Astrocyte of the cerebellum (primary cell): ENCODE measurements at places on chromosomes 13 and 19.

DNA sequence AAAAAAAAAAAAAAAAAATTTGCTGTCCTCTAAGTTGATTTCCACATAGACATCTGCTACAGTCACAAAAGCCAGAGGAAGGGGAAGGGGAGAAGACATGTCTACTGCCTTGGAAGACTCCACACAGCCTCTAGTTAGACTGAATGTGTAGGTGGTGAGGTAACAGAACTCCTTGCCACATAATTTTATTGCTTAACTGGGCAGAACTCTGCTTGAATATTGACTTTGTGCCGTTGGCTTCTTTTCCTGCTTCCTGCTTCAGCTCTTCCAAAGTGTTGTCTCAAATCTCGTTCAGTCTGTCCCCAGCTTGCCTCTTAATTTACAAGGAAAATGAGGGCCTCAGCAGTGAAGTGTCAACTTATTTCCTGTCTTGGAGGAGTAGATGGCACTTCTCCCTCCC lies 37.1 kb downstream of the ESD start:
- DNase-seq, result no peak

- DNase-seq, result no peak
Observed at GRCh38 chr13:87084192-87084591, 587.0 kb upstream of the SLITRK5 start.

GRCh38 chr19:28489776-28490175 lies 723.2 kb downstream of the UQCRFS1 start:
- no peak for DNase-seq

DNA sequence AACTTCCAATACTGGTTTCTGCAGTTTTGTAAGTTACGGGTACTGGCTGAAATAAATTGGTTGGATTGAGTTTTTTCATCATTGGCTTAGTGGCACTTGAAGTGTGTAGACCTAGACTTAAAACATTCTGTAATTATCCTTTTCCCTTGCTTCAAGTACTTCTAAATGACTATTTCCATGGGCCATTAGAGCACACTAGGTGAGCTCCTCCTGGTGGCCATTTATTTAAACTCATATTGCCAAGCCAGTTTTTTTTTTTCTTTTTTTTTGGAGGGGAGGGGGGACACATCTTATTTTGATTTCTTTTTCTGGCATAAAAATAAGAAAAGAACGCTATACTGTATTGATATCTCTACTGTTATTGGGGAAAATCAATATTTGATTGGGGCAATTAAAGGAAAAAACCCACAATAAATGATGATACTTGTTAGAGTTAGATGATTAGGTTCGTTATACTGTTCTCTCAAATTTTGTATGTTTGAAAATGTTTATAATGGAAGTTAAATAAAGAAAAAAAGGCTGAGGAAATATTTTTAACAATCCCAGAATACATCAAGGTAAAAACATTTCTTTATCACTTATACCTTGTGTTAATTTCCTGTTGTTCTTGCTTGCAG lies 82.9 kb downstream of the PDS5B start:
- peak; percentile 49 for DNase-seq

DNA sequence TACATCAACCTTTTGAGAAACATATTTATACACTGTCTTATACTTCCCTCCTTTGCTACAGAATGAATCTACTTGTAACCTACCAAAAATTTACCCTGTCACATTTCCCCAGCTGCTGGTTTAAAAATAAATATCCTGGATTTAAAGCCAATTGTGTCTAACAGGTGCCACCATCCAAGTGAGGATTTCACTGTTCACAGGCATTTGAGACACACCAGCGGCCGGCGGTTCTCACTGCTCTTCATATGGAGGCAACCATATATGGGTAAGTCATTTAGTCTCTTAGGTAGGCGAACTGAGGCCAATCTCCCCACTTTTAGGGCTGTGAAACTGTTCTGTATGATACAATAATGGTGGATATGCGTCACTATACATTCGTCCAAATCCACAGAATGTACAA lies 26.2 kb downstream of the SLC25A30 start:
- no peak for DNase-seq

DNA sequence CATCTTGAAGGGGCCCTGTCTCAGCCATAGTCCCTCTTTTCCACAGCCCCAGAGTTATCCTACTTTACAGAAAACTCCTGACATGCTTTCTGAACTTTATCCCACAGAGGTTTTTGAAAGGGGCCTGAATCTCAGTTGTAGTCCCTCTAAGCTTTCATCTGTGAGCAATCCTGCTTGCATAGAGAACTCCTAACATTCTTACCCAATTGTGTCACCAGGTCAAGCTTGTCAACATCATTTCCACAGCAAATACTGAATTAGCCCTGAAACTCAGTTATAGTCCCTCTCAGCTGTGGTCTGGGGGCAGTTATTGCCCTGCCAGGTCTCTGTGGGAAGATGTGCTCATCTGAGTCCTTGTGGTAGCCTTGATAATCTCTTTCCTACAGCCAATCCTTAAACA lies 2190.3 kb upstream of the PCDH20 start:
- DNase-seq, result no peak

DNA sequence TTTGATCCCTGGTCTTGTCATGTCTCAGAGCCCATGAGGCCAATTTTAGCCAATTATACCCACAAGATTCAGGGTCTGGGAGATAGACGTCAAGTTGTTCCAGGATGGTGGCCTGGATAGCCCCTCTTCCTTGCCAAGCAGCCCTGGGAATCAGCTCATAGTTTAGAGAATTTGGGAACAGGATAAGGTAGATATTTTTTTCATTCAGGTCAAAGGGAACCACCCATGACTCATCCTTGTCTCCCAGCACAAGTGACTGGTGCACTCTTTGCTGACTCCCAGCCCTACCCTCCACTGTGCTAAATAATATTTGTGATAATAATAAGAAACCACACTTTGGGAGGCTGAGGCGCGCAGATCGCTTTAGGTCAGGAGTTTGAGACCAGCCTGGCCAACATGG lies 17.1 kb upstream of the S1PR4 start:
- no peak for DNase-seq

DNA sequence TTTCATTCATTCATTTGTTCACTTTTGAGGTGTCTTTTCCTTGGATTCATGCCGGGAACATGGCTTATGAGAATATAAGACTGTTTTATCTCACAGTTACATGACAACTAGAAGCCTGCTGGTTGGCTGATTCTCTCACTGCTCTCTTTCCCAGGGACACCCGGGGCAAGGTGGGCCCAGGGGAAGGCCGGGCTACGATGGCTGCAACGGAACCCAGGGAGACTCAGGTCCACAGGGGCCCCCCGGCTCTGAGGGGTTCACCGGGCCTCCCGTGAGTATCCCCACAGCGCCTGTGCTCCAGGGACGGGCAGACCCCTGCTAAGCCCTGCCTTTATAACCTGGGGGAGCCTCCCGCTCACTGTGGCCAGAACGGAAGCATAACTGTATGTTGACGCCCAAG lies 121.2 kb downstream of the COL4A2 start:
- DNase-seq, result no peak

DNA sequence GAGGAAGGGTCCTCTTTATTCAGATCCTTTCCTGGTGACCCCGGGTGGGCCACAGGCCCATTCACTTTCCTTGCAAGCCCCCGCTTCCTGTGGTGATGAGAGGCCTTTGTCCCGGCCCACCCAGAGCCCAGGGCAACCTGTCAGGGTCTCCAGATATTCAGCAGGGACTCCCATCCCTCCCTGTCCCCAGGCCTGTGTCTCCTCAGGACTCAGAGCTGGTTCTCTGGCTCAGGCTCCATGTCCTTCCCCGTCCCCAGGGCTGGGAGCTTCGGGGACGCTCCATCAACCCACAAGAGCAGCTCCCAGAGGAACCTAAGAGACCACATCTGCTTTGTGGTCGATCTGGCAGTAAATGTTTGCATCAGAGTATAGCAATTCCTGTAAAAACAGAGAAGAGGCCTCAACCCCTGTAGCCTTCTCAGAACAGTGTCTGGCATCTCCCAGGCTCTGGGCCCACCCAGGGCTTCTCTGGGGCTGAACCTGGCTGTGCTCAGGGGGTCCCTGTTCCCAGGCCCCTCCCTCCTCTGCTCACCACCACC lies 7.8 kb downstream of the CEACAM4 start:
- DNase-seq, result no peak

DNA sequence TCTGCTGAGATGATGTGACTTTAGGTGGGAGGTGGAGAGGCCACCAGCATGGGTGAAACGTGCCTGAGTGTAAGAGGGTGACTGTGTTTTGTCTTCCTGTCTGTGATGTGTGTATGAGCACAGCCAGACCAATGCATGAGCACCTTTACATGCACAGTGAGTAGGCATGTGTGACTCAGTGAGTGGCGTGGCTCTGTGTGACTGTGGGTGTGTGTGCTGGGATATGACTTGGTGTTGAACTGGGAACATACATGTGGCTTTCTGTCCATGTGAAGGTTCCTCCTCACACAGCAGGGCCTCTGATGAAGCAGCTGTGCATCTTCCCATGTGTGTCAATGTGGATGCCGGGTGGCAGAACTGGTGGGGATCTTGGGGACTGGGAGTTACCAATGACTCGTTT lies 19.9 kb upstream of the LGALS13 start:
- no peak for DNase-seq

GRCh38 chr13:33004511-33004910 lies 11.7 kb upstream of the KL start:
- no peak for DNase-seq

- no peak for DNase-seq
Observed at GRCh38 chr13:77911751-77912150, 6.9 kb downstream of the EDNRB start.

- no peak for DNase-seq
Observed at GRCh38 chr13:94559222-94559795, 36.6 kb downstream of the TGDS start.

DNA sequence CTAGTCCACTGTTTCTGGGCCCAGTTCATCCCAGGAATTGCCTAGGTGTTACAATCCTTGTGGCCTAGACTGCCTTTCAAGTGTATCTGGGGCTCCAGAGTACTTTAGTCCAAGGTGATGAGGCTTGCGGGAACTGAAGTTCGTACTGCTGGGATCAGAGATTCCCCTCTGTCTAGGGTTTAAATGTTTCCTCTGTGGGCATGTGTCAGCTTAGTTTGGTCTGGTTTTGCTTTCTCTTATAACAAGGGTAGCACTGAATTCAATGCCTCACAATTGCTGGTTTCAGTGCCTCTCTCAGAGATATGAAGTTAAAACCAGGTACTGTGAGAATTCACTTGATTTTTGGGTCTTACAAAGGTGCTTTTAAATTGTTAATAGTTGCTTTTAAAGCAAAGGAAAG lies 30.8 kb downstream of the RGCC start:
- no peak for DNase-seq

GRCh38 chr13:110244071-110244830 lies 62.7 kb downstream of the COL4A1 start:
- no peak for DNase-seq

DNA sequence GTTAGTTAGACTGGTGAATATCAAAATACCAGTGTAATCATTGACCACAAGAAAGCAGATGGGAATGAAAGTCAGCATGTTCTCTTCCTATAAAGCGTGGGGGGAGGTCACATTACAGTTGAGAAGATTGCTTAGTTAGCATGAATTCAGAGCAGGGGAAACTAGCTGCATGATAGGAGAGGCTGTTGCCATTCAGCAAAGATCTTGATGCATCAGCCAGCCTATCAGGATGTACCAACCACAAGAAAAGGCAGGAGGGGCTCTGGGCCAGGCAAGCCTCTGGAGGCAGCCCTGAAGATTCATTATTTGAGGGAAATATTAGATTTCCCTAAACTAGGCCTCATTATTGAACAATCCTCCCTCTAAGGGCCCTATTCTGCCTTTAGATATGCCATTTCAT lies 5.0 kb upstream of the MTMR6 start:
- no peak for DNase-seq

GRCh38 chr19:51027126-51027806 lies 850 bp upstream of the KLK11 start:
- DNase-seq, result no peak
